GM23248 (cell line): ENCODE measurements at places on chromosomes 4 and X.

DNA sequence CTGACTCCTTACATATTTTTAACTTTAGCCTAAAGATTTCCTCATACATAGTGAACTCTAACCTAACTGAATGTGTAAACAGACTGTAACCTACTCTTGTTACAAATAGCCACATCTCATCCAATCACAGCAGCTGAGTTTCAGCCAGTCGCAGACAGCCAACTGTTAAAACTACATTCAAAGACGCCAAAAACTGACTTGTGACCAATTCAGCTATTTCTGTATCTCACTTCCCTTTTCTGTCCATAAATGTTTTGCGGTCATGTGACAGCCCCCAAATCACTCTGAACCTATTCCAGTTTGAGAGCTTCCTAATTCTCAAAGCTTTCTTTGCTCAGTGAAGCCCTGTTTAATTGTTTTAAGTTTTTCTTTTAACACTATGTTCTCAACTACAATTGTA is 2731.9 kb downstream of the ARAP2 start:
- no peak overlapping the region for H3K27ac ChIP-seq
- DNase-seq, result no peak
- H3K36me3 ChIP-seq, result no peaks in the 10 kb centered on the region
- H3K4me1 ChIP-seq, result no peaks in the 10 kb centered on the region
- no peaks in the 10 kb centered on the region for H3K27me3 ChIP-seq

GRCh38 chr4:159150821-159151390 is 48.0 kb downstream of the RAPGEF2 start:
- H3K36me3 ChIP-seq, result no peaks in the 10 kb centered on the region
- no peaks in the 10 kb centered on the region for H3K4me1 ChIP-seq
- DNase-seq, result no peak
- no peaks in the 10 kb centered on the region for H3K27me3 ChIP-seq
- H3K27ac ChIP-seq, result no peak overlapping the region
- no peak overlapping the region for H3K4me3 ChIP-seq

- no peaks in the 10 kb centered on the region for H3K36me3 ChIP-seq
- no peak overlapping the region for H3K4me3 ChIP-seq
- H3K4me1 ChIP-seq, result no peaks in the 10 kb centered on the region
- H3K27ac ChIP-seq, result no peak overlapping the region
Observed at GRCh38 chr4:184136525-184136924, 81.1 kb downstream of the ENPP6 start.

DNA sequence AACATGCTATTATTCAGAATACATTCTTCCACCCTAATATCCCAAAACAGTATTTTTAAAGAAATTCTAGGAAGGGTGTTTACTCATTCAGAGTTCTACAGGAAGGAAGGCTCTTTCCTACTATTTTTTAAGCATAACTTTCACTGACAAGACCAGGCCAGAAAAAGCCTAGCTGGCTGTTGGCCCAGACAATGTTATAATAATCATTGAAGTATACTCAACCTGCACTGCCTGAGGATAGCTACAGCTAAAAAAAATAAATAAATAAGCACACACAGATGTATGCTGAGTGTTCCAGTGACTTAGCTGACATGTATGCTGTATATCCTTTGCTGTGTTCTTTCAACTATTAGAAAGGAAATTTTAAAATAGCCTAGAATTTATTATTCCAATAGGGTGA is 145.8 kb upstream of the SPRY1 start:
- H3K36me3 ChIP-seq, result no peaks in the 10 kb centered on the region
- H3K27ac ChIP-seq, result no peak overlapping the region
- DNase-seq, result no peak
- no peak overlapping the region for H3K4me3 ChIP-seq
- 0 out of 2 replicates have a peak, but pooled peaks cover 11% of the 10 kb centered on the region for H3K4me1 ChIP-seq

DNA sequence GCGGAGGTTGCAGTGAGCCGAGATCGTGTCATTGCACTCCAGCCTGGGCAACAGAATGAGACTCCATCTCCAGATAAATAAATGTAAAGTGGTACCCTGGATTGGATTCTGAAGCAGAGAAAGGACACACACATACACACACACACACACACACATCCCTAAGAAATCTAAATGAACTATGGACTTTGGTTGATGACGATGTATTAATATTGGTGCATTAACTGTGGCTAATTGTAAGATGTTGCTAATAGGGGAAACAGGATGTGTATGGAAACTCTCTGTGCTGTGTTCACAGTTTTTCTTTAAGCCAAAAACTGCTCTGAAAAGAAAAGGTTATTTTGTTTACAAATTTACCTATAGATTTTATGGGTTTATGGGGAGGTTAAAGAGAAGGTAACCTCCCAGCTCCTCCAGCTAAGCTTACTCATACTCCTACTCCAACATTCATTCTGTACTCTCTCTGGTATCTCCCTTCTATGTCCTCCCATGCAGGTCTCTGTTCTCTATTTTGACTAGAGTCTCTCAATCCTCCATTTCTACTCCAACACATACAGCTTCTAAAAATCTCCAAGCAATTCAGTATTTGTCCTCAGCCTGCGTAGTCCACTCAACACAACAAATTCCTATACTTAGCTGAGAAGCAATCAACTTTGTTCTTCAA is 46.5 kb upstream of the RELL1 start:
- H3K27me3 ChIP-seq, result no peaks in the 10 kb centered on the region
- no peak for DNase-seq
- H3K4me1 ChIP-seq, result no peaks in the 10 kb centered on the region
- H3K36me3 ChIP-seq, result no peaks in the 10 kb centered on the region
- H3K27ac ChIP-seq, result no peak overlapping the region
